ENCODE measurements at places on chromosomes 4 and X.

DNA sequence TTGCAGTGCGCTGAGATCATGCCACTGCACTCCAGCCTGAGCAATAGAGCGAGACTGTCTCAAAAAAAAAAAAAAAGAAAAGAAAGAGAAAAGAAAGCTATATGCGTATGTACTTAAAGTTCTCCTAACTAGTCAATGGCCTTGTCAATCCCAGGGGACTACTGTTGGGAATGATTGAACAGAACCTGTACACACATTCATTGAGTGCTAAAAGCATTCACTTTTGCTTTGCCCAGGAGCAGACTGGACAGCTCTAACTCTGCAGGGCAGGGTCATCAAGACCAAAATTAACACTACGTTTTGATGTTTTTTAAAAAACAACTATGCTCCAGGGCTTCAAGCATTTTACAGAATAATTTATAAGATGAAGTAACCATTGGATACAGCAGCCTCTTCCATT is 106.2 kb downstream of the FNIP2 start:
- no peak for DNase-seq

GRCh38 chrX:153689654-153690465 is 2.1 kb downstream of the SLC6A8 start:
- no peak for DNase-seq

GRCh38 chrX:40964633-40965586 is 120.3 kb upstream of the USP9X start:
- DNase-seq, result no peak

GRCh38 chrX:150217609-150218008 is 145.5 kb upstream of the MAMLD1 start:
- no peak for DNase-seq

GRCh38 chr4:118968005-118968404 is 79.4 kb downstream of the SYNPO2 start:
- no peak for DNase-seq

DNA sequence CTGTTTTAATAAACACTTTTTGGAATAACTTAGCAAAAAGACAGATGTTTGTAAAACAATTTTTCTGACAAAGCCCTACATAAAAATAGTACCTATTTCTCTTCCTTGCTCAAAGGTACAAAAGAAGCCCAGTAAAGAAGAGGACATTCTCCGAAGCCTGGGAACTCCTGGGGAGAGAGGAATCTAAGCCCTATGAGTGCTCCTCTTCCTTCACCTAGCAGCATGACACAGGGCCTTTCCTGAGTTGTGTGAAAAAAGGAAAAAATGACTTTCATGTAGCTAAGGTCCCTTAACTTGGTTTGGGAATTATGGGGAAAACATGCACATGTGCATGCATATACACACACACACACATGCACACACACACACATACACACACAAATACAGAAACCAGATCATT is 586.9 kb downstream of the TMA16 start:
- no peak for DNase-seq

- no peak for DNase-seq
These were observed 85.9 kb downstream of the MAGED4 start for GRCh38 chrX:52270453-52271116.

DNA sequence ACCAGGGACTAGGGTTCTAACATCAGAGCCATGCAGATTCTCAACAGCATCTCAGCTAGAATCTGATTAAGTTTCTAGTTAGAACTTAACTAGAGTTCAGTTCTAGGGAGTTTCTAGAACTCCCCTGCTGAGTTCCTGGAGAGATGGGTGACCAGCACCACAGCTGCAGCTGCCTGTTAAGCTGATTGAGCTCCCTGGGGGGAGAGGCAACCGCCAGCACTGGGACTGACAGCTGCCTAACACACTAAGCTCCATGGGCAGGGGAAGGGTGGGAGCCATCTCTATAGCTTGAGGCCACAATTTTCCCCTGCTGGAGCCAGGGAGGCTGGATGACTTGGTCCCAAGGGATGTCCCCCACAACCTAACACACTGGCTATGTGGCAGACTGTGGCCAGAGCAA is 84.2 kb downstream of the CHIC1 start:
- DNase-seq, result no peak

DNA sequence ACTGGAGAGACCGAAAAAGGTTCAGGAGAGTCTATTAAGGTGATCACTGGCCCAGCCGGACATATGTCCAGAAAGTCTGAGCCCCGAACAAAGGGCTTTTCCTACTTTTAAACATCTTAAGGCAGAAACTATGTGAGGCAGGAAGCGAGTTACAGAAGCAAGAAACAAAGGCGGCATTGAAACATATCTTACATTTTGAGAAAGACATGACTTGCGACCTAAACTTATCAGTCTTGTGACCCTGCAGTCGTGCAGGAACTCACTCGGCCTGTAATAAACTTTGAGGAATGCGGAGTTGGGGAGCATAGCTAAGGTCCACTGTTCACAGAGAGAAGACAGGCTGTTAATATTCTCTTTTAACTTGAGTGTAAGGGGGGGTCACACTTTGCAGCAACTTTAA is 158.7 kb downstream of the TBX22 start:
- no peak for DNase-seq

DNA sequence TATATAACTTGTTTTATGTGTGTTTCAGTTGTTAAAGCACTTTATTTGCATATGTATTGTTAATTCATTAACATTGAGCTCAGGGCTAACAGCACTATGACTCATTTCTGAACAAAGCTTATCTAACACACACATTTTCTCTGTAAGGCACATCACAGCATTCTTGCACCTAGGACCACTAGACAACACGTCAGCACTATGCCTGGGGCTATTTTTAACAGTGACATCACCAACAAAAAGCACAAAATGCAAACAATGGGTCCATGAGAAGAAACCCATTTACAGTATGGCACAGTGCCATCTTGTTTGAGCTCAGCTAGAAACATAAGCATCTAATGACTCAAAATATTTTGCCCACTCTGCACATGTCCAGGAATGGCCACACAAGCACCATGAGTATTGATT is 124.4 kb downstream of the RELL1 start:
- no peak for DNase-seq

DNA sequence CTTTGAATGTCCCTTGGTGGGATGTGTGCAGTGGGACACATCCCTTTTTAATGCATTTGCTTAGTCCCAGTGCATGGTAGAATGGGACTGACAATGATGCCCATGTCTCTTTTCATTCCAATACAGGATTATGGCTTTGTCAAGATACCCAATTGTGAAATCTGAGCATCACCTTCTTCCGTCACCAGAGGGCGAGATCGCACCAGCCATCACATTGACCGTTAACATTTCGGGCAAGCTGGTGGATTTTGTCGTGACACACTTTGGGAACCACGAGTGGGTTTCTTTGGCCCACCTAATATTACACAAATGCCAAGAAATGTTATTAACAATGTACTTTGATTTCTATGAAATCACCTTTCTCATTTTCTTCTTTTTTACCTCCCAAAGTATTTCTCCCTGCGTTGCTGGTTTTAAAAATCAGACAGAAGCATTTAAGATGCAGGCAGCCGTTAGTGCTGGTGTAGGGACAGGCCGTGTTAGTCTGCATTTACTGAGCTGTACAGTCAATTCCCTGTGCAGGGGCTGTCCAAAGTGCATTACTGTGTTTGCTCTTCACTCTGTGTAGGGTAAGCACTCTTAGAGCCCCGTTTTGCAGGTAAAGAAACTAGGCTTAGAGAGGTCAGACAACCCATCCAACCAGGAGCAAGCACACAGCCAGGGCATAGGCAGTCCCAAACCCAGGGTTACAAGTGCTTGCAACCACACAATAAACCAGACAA is 46.5 kb downstream of the CWH43 start:
- peak; percentile 55 for DNase-seq

DNA sequence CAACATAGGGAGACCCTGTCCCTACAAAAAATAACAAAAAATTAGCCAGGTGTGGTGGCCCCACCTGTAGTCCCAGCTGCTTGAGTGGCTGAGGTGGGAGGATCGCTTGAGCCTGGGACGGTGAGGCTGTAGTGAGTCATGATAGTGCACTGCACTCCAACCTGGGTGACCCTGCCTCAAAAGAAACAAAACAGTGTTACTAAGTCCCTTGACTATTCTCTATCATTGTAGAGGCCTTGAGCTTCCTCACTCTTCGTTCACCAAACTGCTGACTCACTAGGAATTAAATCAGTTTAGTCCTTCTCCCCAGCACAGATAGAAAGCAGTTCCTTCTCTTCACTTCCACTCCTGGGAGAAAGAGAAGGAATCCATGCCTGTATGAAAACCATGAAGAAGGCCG is 14.5 kb downstream of the CDS1 start:
- no peak for DNase-seq

- no peak for DNase-seq
These were observed 1.5 kb downstream of the STARD8 start for GRCh38 chrX:68648960-68649359.

DNA sequence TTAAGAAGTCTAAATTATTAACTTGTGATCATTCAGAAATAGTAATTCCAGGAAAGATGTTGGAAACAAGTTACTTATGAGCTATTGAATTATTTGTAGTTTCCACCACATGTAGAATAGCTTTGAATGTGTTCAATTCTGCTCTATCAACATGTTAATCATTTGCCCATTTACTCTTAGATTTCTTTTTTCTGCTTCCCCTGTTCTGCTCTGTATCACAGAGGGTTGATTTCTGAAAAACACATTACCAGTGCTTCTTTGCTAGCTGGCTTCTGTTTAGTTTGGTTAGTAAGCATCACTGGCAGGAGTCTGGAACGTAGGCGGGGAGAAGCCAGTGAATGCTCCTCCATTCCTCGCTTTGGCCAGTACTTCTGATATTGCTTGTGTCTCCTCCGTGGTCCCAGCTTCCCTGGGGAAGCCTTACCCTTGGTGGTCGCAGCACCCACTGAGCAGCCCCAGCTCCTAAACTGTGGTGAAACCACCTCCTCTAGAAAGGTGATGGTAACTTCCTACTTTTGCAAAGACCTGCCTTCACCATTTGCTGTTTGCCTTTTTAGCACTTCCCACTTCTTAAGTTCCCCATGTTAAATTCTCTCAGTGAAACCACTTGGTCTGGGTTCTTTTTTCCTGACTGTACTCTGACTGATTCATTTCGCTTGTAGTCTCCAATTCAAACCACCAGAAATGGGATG is 40.3 kb upstream of the GALNT7 start:
- no peak for DNase-seq

- DNase-seq, result no peak
These were observed 28.7 kb downstream of the LDB2 start for GRCh38 chr4:16869594-16870245.

DNA sequence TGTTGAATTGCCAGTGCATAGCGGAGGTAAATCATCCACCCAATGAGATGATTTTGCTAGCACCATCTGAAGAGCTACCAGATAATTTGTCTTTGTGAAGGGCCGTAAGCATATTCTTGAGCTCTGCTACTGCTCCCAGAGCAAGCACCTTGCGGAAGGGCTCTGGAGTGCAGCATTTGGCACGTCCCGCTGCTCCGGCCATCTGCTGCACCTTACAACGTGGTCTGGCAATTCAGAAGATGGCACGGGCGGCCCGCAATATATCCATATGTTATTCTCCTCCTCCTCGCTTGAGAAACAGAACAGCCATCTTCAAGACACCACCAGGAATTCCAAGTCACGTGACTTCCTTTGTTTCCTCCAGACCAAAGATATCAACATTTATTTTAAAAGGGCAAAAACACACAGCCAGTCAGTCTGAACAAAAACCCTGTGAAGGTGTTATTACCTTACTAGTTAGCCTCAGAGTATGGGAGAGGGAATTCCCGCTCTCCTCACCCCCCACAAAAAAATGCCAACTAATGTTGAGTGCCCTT is 1095.7 kb upstream of the TENM3 start:
- DNase-seq, result no peak

- no peak for DNase-seq
These were observed 37.0 kb downstream of the IRS4 start for GRCh38 chrX:108699368-108699767.

DNA sequence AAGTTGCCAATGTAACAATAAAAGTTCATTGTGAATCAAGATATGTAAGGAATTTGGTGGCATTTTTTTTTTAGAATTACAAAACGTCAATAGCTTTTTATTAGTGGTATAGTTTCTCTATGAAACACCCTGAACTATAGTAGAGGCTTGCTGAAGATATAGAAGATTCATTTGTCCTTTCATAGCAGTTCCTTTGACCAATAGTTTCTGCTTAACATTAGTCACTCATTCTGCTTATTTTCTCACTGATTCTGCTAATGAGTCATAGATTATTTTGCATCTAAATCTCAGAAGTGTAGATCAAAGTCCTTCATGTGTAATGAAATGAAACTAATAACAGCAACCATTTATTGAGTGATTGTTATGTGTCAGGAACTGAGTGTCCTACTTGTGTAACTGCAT is 205.0 kb upstream of the TET2 start:
- no peak for DNase-seq

DNA sequence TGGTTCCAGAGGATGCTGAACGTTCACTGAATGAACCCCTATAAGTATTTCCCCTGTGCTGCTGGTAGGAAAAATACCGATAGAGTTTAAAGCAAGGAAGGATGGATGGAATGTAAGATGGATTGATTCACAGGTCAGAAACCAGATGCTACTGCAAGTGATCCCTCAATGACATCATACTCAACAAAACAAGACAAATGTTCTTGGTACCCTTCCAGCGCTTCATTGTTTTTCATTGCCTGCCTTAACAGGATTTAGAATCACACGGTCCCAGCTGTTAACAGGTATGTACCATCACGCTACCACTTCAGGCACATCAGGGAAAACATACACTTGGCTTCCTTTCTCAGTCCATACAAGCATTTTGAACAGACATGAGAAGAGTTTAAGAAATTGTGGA is 118.1 kb upstream of the TLR3 start:
- no peak for DNase-seq

GRCh38 chr4:185287031-185287430 is 77.6 kb downstream of the SNX25 start:
- no peak for DNase-seq

DNA sequence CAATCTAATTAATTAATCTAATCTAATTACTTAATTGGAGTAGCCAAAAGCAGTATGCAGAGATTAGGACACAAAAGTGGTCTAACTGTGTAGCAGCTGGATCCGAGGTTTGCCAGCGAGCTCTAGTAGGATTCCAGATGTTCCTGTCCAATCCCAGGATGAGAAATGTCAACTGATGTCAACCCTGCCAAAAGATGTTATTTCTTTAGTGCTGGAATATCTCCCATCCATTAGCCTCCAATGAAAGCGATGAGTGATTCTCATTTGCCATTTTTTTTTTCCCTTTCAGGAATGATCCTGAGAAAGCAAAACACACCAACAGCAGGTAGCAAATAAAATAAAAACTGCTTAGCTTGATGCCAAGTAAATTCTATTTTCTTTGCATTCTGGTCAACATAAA is 372.9 kb downstream of the STIM2 start:
- DNase-seq, result no peak

DNA sequence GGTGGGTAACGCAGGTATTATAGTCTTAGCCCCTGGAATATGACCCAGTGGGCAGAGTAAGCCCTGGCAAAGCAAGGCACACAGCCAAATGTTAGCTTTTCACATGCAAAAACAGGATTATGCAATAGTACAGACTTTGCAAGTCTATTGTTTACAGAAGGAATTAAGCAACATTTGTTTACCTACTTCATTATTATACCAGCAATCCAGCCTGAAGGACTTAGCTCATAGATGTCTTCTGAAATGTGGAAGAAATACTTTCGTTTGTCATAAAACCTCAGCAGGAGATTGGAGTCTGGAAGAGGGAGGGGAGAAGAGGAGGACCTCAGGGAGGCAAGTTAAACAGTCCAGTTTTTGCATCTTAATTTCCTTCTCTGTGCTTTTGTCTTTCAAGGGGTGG is 226.7 kb upstream of the CENPE start:
- DNase-seq, result no peak
